T-helper 2 cell (primary cell): ENCODE measurements at places on chromosomes 2 and 18.

- DNase-seq, result no peak
Measured at GRCh38 chr2:49355611-49356010, 201.3 kb upstream of the FSHR start.

DNA sequence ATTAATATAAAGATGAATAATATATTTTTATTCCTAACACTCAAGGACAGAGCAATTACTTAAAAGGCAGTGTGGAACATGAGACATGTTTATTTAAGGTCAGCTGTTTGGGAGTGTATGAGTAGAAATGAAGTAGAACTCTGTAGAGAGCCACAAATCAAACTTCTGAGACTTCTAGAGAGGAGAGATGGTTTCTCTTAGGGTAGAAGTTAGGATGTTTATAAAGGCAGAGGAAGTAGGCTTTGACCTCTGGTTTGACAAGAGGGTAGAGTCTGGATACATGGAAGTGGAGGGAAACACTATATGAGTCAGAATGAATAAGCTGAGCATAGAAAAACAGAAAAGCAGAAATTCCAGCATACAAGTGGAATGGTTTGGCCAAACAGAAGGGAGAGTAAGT lies 262.1 kb upstream of the KLHL14 start:
- no peak for DNase-seq

DNA sequence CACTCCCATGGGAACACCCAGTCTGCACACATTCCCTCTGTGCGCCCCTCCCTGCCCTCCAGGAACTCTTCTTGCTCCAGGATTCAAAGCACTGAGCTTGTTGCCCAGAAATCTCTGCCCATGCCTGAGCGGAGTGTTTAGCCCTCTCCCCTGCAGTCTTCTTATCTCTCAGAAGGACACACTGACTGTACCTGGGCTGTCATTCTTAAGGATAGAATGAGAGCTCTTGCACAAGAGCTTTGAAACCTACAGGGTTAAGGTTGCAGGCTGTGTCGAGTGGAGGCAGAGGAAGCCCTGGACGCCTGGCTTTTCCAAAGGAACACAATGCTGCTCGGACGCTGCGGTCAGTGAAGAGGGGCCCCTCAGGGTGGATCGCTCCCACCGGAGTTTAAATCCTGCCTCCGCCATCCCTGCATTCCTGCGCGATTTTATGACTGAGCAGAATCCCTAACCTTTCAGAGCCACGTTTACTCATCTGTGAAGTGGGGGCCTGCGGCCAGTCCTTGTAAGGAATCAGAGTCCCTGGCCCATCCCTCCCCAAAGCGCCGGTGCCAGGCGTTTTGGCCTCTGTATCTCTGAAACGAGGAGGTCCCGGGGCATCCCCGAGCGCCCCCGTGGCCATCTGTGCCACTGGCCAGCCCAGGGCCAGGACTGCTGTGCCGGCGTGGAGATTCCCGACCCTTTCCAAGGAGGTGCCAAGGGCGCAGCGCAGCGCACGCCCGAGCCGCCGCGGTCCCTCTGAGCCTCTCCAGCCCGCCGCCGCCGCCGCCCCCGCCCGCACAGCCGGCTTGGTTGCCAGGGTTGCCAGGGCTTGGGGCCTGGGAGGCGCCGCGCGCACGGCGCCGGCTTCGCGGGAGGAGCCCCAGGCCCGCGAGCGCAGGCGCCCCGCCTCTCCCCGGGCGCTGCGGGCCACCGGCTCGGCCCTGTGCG lies 58.9 kb downstream of the FAM168B start:
- DNase-seq, result no peak

DNA sequence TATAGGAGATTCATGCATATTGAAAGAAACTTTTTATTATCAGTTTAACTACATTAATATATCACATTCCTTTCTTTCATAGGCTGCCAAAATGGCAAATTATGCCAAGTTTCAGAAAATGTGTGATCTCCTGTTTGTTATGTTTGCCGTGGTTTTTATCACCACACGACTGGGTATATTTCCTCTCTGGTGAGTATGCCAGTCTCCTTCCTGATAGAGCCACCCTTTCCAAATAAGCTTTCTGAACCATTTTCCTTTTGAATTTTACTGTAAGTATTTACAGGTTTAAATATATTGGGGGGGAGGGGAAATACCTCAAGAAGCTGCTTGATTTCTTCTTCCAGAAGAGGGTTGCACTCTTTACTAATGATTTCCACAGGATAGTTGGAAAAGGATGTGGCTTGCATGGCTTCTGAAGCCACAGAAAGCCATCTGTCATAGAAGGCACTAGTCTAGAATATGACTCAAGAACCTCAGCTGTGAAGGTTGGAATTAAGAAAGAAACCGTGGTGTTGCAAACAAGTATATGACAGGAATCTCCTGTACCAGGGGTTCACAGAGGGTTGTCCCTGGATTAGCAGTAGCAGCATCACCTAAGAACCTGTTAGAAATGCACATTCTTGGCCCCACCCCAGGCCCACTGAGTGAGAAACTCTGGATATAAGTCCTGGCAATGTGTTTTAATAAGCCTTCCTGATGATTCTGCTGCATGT lies 84.5 kb upstream of the NOSTRIN start:
- DNase-seq, result peak; percentile 37

GRCh38 chr2:45938649-45939511 lies 287.4 kb downstream of the PRKCE start:
- no peak for DNase-seq

GRCh38 chr2:113012436-113013335 lies 7.4 kb downstream of the IL36A start:
- DNase-seq, result no peak
